ENCODE measurements at places on chromosomes 1 and 21.

- DNase-seq, result no peak
These were observed 15.3 kb downstream of the BECN2 start for GRCh38 chr1:241972703-241973369.

DNA sequence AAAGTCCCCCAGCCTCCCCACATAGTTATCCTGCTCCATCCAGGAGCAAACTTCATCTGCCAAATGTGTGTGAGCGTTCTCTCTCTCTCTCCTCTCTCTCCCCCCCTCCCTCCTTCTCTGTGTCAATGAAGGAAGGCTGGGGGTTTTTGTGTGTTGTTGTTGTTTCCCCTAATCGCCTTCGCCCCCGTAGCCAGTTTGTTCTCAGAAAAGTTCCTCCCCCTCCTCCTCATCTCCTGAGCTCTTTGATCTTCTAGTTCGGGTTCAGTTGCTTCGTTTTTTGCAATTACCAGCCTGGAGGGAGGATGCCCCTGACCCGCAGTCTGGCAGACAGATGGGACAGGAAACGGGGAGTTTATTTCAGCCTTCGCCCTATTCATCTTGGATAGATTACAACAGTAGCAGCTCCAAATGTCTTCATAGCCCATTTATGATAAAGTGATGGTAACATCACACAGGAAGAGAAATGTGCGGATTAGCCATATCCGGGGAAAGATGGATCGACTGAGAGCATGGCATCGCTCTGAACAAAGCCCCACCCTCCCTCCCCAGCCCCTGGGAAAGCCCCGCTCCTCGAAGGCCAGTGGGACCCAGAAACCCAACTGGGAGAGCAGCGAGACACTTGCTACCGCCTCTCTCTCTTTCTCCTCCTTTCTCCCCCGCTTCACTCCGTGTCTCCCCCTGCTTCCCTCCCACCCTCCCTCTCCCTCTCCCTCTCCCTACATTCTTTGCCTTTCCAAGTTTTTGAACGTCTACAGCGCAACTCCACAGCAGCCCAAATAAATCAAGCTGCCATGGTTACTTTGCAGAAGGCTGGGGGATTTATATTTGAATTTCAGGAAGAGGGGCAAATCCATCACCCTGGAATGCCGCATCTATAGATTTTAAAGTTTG is 139.7 kb upstream of the ARHGEF16 start:
- DNase-seq, result no peak

- no peak for DNase-seq
These were observed 107.8 kb downstream of the RABGAP1L start for GRCh38 chr1:174266991-174267612.

DNA sequence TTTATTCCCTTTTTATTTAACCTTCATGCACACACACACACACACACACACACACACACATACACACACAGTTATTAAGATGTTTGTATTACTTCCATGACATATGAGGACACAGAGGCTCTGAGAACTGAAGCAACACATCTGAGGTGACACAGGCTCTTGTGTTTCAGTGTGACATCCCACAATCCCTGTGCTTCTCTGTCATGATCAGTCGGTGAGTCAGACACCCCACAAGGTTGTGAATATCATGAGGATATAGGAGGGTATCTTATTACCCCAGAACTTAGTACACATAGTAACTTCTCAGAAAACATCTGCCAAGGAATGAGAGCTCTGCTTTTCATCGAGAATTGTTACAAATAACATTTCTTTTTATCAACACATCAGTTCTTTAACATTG is 459.3 kb downstream of the PLPP3 start:
- DNase-seq, result no peak

DNA sequence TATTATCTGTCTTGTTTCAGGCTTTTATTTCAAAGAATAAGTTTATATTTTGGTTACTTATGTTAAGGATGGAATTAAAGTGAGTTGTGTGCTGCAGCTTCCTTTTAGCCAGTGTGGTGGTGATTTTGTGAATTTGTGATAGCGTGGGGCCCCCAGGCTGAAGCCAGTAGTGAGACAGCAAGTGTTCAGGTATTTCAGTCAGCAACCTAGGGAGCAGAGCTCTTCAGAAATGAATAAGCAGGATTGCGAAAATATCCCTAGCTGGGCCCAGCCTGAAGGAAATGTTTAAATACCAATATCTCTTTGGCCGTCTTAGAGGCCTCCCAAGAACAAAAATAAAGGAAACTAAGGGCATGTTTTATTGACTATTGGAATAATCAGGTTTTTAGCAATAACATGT is 150.8 kb upstream of the C1orf105 start:
- DNase-seq, result no peak

- DNase-seq, result no peak
These were observed at the start of gene AVPR1B for GRCh38 chr1:206117151-206117948. AVPR1B (minus strand) TSS chr1:206117388; CDS start chr1:206116890, 498 bp downstream.

DNA sequence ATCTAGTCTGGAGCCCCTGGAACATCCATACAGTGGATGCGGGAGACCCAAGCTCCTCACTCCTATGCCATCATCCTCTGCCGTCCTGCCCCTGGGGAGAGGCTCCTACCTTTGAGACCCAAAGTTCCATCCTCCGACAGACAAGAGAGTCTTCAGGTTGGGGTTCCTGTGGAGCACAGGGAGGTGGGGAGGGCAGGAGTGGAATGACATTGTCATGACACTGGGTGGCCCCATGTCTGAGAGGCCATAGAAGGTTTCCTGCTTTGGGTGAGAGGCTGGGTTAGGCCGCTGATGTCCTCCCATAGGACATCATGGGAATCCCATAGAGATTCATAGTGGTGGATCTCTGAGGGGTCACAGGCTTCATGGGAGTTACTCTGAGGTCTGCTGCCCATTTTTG is 2.0 kb downstream of the CHI3L1 start:
- no peak for DNase-seq

DNA sequence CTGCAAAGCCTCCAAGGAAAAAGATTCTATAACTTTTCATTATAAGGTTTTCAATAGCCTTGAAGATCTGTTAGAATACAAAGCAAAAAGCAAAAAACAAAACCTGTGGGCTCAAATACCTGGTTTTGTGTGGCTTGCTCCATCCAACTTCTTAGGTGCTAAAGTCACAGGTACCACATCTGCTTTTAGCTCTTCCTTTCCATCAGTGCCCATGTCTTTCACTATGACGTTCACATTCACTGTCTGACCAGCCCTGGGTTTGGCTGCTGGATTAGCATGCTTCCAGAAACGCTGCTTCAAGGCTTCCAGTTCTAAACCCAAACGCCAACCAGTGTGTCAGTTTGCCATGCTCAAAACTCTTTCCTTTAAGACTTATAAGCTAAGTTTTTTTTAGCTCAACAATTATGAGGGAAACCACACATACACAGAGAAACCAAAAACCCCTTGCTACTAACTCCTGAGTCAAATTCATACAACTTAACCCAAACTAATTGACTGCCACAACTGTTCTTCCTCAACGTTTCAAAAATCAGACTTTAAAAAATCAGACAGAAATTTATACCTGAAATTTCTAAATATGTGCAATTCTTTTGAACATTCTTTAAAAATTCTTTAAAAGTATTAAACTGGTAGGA is 16.0 kb downstream of the CLSPN start:
- DNase-seq, result no peak

DNA sequence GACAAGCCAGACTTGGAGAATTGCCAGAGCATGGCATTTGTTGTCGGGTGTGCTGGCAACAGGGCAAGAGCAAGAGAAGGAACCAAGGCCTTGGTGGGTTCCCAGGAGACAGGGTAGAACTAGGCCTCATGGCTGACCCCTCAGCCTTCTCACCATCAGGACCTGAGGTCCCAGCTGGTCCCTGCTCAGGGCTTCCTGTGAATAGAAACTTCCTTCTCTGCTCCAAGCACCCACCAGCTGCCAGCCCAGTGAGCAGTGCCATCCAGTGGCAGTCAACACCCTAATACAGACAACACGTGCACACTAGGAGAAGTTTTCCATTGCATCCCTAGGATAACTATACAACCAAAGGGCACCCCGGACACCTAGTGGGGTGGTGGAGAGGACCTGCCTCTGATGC is 22.8 kb downstream of the S100A6 start:
- DNase-seq, result no peak

DNA sequence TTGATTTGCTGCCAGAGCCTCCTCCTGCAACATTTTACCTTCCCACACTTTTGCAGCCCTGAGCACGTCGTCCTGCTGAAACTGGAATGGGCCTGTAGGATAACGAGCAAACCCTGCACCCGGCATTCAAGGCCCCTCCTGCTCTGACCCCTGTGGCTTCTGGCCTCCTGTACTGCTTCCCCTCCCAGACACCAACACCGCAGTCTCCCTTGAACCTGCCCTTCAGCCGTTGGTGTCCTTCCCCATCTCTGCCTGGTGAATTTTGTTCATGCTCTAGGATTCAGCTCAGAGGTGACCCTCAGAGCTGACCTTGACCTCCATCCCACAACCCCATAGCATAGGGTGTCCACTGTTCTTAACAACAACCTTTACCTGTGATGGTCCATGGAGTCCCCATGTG is 535.1 kb downstream of the MATN1 start:
- DNase-seq, result no peak

DNA sequence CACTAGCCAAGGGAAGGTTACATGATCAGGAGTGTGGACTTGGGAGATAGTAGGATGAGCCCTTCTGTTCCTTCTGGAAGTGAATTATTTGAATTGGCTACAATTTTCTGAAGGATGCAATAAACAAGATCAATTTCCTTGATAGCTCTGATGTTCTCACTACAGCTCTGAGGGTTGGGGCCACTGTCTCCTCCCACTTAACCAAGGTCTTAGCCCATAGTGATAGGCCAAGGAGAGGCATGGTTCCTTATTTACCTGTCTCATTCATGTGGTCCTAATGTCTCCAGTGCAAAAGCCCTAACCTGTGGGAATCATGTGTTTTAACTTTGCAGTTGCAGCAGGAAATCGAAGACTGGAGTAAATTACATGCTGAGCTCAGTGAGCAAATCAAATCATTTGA is 34.8 kb downstream of the MIA3 start:
- no peak for DNase-seq

GRCh38 chr1:40161888-40162397 is 756 bp downstream of the RLF start:
- DNase-seq, result no peak

DNA sequence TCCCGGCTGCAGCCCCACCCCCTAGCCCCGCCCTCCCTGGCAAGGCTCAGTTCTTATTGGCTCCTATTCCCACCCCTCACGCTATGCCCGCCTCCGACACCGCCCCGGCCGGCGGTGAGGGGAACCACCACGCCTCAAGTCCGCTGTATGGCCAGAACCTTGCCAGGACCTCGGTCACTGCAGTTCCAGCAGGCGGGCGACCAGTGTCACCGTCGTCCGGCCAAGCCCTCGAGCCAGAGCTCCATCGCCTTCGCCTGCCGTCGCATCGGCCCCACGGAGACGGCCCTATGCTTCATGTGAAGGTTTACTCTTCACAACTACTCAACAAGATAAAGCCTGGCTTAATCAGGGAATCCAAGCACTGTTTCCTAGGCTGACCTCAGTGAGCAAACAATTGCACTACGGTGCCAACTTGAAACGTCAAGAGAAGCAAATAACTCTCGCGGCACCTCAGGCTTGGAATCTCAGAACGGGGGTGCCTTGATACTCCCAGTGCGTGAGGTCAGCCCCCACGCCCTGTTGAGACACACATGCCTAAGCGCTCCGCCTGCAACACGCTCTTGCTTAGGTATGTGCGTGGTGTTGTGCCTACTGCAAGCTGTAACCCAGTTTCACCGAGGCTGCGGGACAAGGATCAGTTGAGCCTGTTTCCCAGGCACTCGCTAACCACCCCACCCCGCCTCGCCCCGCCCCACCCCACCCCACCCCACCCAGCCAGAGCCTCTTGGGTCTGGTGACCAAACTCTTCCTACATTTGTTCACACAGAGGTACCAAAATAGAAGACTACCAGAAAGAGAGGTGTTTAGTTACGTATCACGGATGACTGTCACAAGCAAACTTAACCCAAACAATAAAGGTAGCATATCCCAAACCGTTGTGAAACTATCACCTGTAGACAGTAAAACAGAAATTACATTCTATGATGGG is 498 bp upstream of the DENND2C start:
- DNase-seq, result peak; percentile 78

GRCh38 chr1:174769961-174770549 is 229.7 kb upstream of the CACYBP start:
- DNase-seq, result peak; percentile 10

DNA sequence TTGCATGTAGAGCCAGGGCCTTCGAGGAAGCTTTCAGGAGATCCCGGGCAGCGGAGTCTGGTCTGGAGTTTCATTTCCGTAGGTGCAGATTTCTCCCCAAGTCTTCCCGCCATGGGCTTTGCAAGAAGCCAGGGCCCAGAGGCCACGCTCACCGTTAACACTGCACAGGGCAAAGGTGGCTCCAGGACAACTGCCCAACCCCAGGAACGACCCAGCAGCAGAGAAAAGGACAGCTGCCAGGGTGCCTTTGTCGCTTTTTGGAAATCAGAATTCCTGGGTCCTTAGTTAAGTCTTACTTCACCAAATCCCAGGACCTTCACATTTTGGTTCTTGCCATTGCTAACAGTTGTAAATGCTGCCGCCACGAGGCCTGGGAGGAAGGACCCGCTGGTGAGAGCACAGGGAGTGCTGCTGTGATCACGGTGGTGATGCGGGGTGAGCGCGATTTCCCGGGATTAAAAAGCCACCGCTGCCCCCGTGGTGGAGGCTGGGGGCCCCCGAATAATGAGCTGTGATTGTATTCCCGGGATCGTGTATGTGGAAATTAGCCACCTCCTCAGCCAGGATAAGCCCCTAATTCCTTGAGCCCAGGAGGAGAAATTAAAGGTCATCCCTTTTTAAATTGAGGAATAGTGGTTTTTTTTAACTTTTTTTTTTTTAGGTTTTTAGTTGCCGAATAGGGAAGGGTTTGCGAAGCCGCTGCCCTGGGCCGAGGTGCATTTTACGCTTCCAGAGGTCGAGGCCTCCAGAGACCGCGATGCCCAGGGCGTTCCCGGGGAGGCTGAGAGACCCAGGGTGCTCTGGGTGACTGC is 8.2 kb downstream of the SIM2 start:
- DNase-seq, result no peak

GRCh38 chr1:158509471-158510156 is 37.6 kb downstream of the OR10R2 start:
- no peak for DNase-seq

DNA sequence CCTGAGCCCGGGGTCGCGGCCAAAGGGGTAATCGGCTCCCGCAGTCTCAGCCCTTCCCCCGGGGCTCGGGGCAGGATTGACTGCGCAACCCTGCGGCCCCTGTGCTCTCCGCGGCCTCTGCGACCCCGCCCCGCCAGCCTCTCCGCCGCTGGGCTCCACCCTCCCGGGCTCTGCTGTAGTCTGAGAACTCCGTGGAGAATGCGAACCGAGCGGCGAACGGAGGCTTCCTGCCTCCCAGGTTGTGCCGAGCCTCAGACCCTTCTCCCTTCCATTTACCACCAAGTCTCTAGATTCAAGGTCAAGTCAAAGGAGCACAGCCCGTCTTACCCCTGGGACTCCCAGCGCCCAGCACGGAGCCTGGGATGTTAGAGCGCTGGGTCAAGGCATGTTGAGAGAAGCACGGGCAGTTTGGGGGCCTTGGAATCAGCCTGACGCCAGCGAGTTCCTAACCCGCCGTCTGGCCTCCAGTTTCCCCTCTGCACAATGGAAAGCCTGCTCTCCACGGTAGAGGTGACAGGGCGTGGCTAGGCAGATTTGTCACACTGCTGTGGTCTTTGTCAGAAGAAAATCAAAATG is 3.0 kb downstream of the ATP2B4 start:
- DNase-seq, result peak; percentile 39

Data from effector CD4-positive, alpha-beta T cell (primary cell).